ENCODE measurements at places on chromosomes 16 and 17.
A peak's percentile ranks its signal among the peaks of the same experiment; 100 is the strongest.

DNA sequence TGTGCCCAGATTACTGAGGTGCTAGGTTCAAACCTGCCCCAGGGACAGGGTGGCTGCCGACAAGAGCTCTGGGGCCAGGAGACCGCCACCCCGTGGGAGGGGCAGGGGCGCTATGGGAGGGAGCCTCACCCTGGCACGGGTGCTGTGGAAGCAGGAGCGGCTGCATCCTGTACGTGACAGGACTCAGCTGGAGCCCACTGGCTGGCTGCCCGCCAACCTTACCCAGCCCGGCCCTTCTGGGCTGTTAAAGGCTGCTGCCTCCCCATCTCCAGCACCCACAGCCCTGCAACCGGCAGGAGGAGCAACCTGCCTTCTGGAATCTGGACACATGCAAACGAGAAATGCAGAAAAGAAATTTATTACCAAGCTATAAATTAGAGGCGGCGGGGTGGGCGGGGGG, 11.2 kb downstream of the PAM16 start:
- no peak for DNase-seq

DNA sequence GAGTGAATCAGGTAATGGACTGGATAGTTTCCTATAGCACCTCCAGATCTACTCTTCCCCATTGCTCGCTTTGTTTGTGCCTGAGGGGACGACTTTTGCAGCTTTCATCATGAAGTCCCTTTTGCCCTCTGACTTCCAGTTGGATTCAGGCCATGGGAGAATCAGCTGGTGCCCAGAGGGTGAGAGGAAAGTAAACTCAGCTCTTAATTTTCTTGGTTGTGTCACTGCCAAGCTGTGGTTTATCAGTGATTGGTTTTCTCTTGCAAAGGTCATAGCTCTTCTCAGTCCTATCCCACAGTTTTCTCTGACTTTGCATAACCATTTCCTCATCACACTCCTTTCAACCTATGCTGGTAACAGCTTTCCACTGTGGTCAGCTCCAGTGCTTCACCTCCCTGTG, 200.1 kb downstream of the KCNJ2 start:
- DNase-seq: no peak

DNA sequence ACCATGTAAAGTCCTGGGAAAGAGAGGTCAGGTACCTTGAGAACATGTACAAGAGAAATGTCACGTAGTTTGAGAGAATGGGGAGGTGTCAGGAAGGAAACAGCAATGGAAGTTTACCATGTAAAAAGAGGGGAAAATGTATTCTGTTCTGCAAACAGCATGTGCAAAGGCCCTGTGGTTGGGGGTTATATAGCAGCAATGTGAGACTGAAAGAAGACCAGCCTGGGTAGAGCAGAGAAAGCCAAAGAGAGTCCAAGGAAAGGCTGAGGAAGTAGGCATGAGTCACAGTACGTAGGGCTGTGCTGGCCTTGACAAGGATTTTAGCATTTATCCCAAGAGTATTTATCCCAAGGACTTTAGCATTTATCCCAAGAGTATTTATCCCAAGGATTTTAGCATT, 141.3 kb upstream of the CACNG3 start:
- no peak for DNase-seq

GRCh38 chr17:1714427-1714979, 4.3 kb upstream of the TLCD2 start:
- no peak for DNase-seq

- DNase-seq: no peak
These were observed 61.9 kb downstream of the WWP2 start for GRCh38 chr16:69823831-69824563.

GRCh38 chr17:7019839-7020519, 2.9 kb upstream of the BCL6B start:
- no peak for DNase-seq

DNA sequence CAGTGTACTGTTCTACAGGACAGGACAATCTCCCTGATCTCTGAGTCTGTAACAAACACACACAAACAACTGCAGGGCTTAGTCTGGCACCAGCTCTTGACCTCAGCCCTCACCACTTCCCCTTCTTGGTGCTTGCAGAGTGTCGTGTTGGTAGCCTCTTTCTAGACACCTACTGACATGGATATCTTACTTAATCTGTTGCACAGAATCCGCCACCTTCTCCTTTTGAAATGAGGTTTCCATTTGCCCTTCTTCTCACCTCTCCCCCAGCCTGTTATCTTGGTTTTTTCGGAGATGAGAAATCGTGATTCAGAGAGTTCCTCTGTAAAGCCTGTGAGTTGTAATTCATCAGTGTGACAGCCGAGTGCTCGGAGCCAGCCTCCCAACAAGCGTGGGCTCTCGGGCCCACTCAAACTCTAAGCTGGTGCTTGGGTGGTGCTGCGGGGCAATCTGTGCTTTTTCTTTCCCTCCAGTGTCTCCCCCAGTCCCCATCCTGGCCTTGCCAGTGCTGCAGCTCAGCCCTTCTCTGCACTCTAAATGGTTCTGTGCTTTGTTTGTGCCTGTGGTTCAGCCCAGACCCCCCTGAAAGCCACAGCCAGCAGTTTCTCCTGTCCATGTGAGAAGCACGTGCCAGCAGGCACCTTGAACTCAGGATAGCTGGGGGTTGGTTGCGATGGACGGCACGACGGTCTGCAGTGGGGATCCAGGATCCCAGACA, 28.1 kb downstream of the KIAA0513 start:
- peak; percentile 33 for DNase-seq

GRCh38 chr17:72204742-72205141, 83.9 kb downstream of the SOX9 start:
- DNase-seq: no peak

DNA sequence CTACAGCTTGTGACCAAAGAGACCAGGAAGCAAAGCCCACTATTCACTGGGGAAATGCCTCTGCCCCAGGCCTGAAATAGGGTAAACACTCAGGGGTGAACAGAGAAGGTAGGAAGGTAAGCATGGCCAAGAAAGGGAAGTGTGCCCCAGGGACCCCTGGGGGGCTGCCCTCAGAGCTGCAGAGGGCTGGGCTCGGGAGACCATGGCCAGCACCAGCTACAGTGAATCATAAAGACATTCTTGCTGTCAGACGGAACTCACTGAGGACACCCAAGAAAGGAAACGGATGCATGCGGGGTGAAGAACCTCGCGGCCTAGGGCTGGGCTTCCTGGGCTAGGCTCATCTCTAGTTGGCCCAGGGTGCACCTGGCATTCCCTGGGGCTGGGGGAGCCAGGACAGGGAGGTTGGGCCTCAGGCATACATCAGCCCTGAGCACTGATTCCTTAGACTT, 9.6 kb downstream of the HIC1 start:
- DNase-seq: no peak

- DNase-seq: no peak
These were observed 14.0 kb downstream of the CEP295NL start for GRCh38 chr17:78888941-78889518.

DNA sequence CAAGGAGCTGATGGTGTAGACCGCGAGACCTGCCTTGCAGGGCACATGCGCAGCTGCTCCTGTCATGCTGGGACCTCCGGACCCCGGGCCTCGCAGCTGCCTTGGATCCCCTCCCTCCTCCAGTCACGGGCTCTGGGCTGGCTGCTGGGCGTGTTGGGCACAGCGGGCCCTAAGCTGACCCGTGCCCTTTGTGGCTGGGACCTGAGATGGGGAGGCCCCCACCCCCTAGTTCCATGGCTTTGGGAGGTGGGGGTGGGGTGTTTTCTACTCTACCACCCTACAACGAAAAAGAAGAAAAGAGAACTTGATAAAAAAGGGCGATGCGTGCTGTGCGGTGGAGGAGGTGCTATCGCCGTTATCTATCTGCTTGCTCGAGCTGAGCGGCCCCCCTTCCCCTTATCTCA, 14.5 kb downstream of the ZFPM1 start:
- no peak for DNase-seq

GRCh38 chr16:53435066-53435688, 906 bp downstream of the RBL2 start:
- peak; percentile 37 for DNase-seq

DNA sequence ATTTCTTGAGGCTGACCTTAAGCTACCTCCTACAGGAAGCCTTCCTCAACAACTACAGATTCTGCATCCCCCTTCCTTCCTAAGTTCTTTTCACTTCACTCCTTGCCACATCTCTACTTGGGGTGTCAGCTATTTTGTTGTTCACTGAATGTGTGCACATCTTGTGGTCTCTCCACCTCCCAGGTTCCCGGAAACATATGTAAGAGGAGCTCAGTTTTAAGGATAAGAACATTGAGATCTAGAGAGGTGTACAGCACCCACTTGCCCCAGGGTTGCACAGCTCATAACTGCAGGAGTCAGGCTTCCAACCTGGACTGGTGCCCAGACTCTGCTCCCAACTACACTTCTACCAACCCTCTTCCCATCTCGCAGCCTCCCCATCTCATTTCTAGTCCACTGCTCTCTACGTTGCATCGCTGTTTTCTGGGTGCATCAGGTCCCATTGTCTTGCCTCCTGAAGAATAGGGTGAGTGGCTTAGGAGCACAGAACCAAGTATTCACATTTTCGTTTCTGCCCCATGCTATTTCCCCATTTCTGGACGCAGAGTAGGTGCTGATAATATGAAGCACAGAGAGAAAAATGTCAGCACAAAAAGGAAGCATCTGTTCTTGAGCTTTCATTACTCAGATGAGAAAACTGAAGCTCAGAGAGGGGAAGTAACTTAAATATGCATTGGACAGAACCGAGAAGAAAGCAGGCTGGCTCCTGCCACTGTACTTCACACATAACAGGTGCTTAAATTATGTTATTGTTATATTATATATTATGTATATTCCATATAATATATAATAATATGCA, 292.0 kb upstream of the CCL2 start:
- no peak for DNase-seq

DNA sequence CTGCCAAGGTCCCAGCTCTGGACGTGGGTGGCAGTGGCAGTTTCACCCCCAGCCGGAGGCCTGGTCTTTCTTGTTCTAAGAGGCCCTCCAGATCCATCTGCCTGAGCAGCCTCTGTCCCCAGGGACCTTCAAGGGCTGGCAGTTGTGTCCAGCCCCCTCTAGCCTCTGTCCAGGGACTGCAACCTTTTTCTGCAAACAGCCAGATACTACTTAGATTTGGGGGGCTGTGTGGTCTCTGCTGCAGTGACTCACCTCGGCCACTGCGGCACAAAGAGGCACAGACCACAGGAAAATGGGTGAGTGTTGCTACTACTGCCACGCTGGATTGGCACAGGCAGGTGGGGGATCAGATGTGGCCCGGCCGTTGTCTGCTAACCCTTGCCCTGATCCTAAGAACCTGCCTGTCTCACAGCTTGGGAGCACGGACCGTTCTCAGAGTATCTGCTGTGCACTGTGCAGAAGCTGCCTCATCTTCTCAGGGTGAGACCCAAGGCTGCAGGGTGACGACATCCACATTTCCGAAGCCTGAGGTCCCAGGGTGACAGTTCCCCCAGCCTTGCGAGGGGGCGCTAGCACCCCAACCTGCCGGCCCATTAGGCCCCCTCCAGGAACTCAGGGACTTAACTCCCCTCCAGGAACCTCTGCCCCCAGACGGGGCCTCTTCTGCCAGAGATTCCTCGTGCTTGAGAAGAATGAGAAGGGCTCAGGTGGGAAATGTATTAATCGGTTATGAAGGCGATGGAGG, 27.6 kb downstream of the MXRA7 start:
- no peak for DNase-seq

GRCh38 chr16:27430923-27431484, 29.0 kb downstream of the IL21R start:
- DNase-seq: peak; percentile 5

GRCh38 chr17:58276423-58276822, 4.3 kb downstream of the MPO start:
- no peak for DNase-seq

DNA sequence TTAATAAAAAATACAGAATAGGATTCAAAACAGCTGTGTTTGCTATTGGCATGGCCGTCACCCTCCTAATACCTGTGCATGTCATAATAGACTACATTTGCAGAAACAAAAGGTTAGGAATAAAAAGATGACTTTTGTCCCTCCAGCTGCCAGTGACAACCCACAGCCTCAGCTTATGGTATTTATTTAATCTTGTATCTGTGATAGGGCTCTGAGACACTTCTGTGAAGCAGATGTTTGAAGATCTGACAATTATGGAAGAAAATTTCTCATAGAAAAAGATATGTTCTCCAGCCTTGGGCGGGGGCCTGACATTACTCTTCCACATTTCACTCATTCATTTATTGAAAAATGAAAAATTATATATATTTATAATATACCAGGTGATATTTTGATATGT, 62.2 kb downstream of the PITPNC1 start:
- no peak for DNase-seq

DNA sequence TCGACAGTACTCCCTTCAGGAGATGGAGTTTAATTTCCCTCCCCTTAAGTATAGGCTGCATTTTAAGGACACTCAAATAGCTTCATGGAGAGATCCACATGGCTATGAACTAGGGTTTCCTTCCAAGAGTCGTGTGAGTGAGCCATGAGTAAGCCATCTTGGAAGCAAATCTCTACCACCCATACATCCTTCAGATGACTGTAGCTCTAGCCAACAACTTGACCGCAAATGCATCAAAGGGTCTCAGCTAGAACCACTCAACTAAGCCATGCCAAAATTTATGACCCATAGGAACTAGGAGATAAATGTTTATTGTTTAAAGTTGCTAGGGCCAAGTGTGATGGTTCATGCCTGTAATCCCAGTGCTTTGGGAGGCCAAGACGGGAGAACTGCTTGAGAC, 43.4 kb downstream of the METTL16 start:
- no peak for DNase-seq

DNA sequence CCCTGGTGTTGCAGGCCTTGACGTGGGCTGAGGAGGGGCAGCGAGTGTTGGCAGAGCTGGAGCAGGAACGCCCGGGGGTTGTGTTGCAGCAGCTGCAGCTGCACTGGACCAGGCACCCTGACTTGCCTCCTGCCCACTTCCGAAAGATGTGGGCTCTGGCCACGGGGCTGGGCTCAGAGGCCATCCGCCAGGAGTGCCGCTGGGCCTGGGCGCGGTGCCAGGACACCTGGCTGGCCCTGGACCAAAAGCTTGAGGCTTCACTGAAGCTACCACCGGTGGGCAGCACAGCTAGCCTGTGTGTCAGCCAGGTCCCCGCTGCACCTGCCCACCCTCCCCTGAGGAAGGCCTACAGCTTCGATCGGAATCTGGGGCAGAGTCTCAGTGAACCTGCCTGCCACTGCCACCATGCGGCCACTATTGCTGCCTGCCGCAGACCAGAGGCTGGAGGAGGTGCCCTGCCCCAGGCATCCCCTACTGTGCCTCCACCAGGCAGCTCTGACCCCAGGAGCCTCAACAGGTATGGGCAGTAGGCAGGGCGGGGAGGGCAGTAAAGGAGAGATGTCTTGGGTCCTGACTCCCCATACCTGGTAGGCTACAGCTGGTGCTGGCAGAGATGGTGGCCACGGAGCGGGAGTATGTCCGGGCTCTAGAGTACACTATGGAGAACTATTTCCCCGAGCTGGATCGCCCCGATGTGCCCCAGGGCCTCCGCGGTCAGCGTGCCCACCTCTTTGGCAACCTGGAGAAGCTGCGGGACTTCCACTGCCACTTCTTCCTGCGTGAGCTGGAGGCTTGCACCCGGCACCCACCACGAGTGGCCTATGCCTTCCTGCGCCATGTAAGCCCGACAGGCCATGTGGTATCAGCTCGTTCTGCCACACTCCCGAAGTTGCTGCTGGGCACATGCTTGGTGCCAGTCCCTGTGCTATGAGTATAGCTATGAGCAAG, 5.6 kb downstream of the PLEKHG4 start:
- DNase-seq: no peak

All from activated CD4-positive, alpha-beta T cell treated with anti-CD3 and anti-CD28 coated beads for 1 hour (primary cell).